ENCODE measurements at places on chromosomes 16 and 17.

GRCh38 chr17:55202896-55203295, 61.9 kb upstream of the HLF start:
- DNase-seq, result no peak

DNA sequence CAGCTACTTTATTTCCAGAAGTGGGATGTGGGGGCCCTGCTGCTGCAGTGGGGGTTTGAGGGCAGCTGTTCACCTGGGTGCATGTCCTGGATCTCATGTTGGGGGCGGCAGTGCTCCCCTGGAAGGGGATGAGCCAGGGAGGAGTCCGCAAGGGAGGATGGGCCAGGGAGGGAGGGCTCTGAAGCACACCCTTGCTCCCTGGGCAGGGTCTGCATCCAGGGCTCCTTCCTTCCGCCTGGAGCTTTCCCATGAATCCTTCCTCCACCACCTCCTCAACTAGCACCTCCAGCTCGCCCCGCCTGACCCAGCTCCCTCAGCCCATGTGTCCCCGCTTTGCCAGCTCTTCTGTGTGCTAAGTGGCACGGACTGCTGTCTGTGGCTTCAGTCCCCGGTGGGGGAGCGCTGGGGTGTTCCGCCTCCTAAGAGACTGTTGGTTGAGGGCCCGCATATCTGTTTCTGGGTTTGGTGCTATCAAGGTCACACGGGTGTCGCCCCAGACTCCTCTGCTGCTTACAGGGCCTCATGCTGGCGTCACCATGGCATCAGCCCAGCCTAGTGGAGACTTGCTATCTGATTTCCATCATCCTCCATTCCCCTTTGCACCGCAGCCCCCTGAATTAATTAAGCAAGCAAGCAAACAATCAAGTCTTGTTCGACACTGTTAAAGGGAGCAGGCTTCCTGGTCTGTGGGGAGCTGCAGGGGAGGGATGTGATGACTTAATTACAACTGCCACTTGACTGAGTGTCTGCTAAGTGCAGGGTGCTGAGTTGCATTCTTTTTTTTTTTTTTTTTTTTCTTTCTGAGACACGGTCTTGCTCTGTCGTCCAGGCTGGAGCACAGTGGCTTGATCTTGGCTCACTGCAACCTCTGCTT, 71.8 kb downstream of the PRKCA start:
- peak; percentile 66 for DNase-seq

DNA sequence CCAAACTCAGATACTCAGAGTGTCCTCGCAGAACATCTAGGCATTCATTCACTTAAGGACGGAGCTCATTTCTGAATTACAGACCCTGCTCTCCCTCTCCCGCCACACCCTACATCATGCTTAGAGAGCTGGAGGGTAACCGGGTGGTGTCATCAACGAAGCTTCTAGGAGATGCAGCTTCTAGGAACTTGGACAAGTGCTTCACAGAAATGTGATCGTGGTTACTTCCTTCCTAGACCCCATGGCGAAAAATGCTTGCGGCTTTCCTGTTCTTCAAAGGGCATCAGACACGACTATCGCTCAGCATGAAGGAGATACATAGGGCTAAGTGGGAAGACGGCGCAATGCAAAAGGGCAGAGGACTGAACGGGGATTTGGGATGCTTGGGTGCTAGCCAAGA, 126.8 kb downstream of the ZFHX3 start:
- DNase-seq, result no peak

GRCh38 chr17:76925441-76925891, 57.3 kb downstream of the MGAT5B start:
- DNase-seq, result peak; percentile 3

DNA sequence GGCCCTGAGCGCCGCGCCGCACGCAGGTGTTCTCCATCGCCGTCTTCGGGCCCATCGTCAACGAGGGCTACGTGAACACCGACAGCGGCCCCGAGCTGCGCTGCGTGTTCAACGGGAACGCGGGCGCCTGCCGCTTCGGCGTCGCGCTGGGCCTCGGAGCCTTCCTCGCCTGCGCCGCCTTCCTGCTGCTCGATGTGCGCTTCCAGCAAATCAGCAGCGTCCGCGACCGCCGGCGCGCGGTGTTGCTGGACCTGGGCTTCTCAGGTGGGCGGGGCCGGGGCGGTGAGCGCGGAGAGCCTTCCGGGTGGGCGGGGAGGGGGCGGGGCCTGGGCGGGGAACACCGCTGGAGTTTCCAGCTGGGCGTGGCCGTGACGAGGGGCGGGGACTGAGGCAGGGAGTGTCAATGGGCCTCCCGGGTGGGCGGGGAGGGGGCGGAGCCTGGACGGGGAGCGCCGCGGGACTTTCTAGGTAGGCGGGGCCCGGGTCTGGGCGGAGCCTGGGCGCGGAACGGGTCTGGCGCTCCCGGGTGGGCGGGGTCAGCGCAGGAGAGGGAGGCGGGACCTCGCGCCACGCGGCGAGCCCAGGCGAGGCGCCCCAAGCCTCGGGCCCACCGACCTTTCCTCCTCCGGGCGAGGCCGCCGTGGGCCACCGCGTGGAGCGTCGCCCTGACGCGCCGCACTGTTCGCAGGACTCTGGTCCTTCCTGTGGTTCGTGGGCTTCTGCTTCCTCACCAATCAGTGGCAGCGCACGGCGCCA, 2.4 kb downstream of the SYNGR3 start:
- DNase-seq, result peak; percentile 91

DNA sequence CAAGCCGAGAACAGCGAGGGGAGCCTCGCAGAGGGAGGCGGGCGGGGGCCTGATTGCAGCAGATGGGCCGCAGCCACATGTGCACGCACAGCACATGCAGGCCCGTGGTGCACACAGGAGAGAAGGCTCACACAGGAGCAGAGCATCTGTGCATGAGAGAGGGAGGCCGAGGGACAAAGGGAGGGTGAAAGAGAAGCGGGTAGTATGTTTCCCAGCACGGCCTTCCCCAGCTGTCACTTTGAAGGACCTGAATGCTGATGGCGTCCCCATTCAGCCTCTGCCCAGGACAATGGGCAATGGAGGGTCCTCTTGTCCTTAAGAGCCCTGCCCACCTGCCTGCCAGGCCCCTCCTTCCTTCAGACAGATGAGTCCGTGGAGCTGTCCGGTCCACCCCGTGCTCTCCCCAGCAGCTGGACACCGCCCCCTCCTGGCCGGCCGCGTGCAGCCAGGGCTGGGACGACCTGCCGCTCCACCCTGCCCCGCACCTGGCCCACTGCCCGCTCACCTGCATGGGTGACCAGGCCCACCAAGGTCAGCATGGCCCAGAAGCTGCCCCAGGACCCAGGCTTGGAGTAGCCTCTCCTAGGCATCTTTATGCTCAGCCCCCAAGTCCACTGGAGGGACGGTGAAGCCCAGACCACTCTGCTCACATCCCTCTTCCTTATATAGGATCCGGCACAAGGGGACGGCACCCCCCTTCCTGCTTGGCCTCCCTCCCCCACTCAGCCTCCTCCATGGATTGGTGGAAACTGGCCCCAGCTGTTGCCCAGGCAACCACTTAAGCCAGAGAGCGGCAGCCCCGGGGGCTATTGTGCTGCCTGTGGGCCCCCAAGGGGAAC, at the start of gene BTBD17:
Gene BTBD17 (minus strand): TSS at position 639 of the 839 bp plus-strand sequence. CDS start 49 bp downstream, at position 590.
- DNase-seq, result no peak

DNA sequence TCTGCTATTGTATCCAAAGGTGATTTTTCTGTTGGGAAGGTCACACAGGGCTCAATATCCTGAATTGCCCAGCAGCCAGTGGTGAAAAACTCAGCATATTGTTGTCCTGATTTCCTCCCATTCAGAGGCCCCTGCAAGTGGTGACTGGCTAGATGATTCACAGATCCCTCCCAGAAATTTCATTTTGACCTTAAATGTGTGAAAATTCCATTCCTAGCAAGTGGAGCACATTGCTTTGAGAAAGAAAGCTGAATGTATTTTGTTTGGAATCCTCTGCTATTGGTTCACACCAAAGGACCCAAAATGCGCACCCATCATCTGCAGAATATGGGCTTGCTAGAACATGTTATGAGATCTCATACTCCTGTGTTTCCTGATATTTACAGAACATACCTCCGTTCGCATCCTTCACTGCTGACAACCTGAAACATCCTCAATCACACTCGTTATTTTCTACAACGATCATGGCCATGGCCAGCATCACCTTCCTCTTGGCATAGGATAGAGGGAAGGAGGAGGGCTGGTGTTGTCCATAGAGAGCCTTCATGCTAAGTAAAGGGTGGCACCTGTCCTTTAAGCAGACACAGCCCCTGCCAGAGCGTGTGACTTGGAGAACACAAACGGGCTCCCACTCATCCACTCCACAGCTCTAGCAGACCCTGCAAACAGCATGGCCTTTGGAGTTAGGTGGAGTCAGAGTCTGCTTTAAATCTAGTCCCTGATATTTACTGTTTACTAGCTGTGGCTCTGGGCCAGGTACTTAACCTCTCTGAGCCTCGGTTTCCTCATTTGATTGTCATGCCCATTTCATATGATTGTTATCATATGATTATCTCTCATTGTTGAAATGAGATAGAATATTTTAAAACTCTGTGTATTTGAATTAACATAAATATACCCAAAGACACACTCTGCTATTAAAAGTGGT, 30.4 kb upstream of the NFAT5 start:
- peak; percentile 73 for DNase-seq
